Upper lobe of right lung (tissue), 1 donor: ENCODE measurements at places on chromosomes 6 and 20.

GRCh38 chr6:150635906-150636514 is 36.3 kb downstream of the PLEKHG1 start:
- DNase-seq: no peak

DNA sequence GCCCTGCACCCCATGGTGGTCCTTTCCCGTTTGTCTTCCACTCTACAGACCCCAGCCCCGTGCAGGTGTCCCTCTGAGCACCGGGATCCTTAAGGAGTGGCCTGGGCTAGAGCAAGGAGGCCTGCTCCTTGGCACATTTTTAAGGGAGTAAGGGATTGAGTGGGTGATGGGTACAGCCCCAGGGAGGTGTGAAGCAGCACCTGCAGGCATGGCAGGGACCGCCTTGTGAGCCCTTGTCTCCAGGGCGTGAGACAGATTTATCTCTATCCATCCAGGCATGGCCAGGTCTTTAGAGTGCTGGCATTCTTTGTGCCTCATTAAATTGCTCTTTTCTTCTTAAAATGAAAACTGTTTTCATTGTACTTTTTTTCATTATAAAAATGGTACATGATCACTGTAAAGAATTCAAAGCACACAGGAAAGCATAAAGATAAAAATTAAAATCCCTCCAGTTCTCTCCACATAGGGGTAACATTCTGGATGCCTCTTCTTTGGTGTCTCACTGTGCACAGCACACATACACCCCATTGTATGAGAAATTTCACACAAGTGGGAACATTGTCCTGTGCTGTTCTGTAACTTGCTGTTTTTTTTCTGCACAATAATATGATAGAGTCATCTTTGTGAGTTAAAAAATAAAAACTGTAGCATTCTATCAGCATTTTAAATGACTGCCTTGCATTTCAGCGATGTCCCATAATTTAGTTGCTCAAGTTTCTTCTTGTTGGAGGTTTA is 31.9 kb upstream of the ZNF831 start:
- no peak for DNase-seq

DNA sequence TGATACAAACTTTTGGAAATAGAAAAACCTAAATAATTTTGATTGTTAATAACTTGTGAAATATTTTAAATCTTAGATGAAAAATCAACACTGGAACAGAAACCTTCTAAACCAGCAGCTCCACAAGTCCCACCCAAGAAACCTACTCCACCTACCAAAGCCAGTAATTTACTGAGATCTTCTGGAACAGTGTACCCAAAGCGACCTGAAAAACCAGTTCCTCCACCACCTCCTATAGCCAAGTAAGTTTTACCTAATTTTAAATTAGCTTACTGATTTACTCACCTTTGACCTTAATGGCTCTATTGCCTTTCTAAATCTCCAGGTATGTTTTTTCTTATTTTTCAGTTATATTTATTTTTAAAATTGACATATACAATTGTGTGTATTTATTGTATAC is 102.6 kb upstream of the ADGRF4 start:
- DNase-seq: no peak

DNA sequence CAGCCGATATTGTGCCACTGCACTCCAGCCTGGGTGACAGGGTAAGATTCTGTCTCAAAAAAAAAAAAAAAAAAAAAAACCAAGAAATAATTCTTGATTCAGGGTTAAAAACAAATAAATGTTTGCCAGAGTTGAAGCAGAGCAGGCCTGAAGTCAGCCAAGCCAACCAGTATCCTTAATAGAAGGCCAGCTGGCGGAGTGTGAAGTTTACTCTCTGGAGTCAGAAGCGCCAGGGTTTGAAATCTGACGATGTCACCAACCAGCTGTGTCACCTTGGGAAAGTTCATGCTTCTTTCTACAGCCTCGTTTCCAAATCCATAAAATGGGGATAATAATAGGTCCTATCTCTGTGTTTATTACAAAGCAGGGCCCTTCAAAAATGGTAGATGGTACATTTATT is 73.0 kb upstream of the ENPP5 start:
- no peak for DNase-seq

GRCh38 chr20:50347284-50348063 is 156.8 kb downstream of the CEBPB start:
- DNase-seq: no peak

DNA sequence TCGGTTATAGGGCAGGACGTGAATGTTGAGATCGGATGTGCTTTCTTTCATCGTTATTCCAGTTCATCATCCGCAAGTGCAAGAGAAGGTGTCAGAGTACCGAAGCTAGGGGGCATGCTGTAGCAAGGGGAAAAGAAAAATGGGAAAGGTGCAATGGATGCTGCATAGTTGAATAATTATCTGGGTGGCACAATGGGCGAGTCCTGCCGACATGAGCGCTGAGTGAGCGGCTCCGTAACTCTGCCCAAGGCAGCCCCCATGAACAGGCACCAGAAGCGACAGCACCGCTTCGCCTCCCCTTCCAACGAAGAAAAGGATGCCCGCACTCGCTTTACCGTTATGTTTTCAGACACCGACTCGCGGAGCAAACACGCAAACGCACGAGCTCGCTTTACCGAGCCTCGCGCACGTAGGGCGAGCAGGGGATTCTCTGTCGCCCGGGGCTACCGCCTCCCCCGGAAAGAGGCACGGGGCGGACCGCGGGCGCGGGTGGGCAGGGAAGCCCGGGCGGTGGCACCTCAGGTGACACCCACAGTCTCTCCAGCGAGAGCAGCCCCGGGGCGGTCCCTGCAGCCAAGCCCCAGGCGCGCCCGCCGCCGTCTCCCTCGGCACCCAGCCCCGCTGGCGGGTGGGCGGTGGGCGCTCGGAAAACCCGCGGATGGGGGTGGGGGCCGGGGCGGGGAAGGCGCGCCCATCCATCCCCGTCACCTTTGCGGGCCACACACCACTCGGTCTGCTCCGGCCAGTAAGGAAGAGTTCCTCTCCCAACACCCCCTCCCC is 654 bp downstream of the WASF1 start:
- peak; percentile 75 for DNase-seq

DNA sequence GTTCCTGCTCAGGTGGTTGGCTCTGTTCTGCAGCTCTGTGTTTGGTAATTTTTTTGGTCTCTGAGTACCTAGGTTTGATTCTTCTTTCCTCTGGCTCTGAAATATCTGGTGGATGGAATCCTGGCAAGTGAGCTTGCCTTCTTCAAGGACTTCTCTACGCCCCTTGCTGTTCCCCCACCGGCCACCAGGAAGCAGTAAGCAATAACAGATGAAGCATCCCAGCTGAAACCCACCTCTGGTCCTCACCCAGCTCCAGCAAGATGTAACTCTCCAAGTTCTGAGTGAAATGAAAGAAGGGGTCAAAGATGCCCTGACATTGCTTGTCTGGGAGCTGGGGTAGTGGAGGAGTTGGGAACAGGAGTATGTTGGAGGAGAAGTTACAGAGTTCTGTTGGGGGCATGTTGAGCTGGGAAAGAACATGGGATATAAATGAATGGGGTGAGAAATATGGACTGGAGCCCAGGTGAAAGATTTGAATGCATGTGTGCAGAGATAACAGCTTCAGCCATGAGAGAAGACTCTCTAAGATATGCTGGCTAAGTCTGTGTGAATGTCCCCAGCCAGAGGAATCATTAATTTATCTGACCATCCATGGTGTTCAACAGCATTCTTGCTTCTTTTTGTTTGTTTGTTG is 51.3 kb upstream of the GLP1R start:
- DNase-seq: no peak

DNA sequence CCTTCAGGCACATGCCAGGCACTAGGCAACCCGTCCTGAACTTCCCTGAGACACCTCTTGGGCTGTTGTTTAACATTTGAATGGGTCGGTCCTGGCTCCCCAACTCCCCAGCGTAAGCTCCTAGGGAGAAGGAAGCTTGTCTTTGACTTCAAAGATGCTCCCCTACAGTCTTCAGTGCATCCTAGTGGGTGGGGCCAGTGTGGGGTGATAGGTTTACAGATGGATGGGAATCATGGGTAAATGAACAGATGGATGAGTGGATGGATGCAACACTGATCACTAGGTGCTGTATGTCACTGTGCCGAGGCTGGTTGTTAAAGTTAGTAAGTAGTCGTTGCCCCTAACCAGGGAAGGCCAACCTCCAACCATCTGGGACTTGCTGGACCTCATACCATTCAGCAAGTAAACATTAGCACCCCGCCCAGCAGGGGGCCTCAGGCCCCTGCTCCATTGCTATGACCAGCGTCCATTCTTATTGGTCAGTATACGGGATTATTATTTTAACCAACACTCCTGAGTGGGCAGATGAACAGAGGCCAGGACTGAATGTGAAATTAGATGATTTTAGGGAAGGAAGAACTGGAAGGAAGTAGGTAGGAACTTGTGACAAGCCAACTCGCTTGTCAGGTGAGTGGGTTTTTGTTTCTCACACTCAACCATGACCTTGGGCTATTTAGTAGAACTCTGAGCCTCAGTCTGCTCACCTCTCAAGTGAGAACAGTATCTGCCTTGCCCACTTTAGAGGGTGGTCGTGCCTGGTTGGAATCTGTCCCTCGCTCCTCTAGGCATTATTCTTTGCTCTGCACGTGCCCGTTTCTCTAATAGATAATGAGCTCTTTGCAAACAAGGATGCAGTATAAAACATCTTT is 82.9 kb upstream of the FOXP4 start:
- peak; percentile 88 for DNase-seq

DNA sequence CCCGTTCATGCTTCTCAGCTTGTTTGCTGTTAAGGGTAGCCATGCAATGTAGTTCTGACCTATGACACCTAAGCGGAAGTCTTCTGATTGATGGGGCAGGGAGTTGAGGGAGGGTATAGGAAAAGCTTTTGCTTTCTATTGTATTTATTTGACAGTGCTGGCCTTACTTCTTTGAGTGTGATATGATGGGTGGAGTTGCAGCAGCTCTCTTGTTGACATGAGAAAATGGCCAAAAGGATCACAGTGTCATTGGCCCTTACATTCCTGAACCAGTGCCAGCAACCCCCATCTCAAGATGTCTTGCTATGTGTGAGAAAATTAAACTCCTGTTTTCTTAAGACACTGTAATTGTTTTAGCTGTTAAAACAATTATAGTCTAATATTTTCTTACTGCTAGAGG is 117.5 kb downstream of the SAMD5 start:
- no peak for DNase-seq

DNA sequence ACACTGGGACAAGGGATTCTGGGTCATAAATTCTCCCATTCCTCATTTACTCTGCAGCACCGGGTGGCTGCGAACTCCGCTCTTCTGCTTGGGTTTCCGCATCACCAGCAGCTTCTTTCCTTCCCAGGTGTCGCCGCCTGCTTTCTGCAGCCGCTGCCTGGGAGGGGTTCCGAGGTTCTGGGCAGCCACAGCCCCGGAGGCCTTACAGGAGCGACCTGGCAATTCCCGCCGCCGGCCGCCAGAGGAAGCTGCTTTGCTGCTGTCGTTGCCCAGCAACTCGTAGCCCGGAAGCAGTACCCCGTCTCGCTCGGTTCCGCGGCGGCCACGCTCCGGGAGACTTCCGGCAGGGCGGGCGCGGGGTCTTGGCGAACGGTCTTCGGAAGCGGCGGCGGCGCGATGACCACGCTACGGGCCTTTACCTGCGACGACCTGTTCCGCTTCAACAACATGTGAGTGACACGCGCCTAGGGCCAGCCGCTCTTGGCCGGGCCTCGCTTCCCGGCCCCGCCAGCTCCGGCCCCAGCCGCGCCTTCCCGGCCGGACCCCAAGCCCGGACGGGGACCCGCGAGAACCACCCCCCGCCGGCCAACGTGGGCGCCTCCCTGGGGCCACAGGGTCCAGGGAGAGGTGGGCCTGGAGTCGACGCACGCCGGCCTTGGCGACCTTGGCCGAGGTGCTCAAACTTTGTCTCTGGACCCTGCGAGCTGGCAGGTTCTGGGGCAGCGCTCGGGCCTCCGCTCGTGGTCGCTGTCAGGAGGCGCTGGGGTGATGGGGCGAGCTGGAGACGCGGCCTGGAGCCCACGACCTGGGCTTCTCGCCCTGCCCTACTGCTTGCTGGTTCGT is at the start of gene NAA20:
TSS of gene NAA20 (plus strand) at position 362 of the 843 bp plus-strand sequence. CDS start at position 397, 35 bp downstream.
- peak; percentile 97 for DNase-seq

DNA sequence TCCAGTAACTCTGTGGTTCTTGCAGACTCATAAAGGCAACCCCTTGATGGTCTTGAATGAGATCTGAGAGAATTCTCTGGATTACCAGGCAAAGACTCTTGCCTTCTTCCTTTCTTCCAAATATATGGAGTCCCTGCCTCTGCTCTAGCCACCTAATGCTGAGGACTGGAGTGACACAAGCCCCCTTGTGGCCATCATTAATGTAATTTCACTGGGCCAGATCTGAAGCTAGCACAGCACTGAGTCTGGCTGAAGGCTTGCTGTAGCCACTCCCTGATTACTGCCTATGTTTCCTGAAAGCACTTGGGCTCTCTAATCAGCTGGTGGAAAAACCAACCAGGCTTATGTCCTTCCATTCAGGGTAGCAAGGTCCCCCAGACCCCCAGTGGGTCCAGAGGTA is 559.3 kb upstream of the IRAK1BP1 start:
- DNase-seq: no peak

GRCh38 chr20:17505636-17506517 is 25.3 kb downstream of the BFSP1 start:
- no peak for DNase-seq

DNA sequence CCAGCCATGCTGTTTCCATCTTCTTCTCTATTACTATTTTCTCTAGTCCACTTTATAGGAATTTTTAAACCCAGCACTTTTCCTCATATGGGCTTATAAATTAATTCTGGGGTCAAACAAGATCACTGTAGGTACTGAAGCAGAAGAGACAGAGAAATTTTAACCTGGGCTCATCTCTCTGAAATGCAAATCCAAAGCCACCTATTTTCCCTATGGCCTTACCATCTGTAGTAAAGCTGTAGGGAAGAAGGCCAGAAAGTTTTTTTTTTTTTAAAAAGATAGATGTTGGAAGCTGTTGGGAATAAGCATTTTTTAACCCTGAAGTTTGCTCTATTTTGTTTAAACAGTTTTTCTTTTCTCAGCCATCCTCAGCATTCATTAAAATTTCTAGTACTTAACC is 367.4 kb downstream of the CD109 start:
- no peak for DNase-seq
